ENCODE measurements at places on chromosomes 6 and 20. TPM values are rescaled to one million over a fixed set of nuclear protein-coding genes. Genes with fewer than 3 reads are reported as not detected.

DNA sequence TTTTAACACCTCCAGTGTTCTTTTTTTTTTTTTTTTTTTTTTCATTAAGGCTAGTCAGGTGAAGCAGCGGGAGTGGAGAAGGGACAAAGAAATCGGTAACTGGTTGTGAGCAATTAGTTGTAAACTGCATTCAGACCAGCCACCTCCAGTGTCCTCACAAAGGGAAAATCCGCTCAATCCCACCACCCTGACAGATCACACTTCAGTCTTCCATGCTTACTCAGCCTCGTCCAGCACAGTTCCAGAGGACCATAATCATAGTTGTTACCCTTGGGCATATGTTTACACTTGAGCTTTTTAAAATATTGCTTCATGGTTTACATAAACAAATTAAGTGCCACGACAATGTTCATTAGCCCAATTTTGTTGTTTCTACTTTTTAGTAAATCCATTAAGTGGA, 10.2 kb downstream of the DYNLRB1 start:
- DNase-seq = no peak

- DNase-seq = no peak
Measured at GRCh38 chr6:168415993-168416530, 24.9 kb upstream of the SMOC2 start.

DNA sequence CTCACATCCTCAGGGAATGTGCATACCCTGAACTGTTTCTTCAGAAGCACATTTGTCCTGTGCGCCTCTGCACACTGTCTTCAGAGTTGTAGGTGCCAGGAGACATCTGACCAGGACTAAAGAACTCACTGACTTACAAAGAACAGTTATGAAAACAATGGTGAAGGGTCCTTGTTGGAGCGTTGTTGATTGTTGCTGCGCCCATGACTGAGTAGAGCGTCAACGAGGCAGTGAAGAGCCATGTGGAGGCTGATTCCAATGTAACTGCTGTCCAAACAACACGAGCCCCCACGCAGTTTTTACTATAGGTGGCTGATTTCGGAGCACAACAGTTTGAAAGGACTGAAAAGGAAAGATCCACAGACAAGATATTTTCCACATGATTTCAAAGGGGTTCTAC, 380.3 kb downstream of the CDH26 start:
- no peak for DNase-seq

GRCh38 chr20:48697845-48698491, 129.8 kb downstream of the PREX1 start:
- no peak for DNase-seq

PHACTR3 gene
- 0.62 TPM for polyA plus RNA-seq

FAM110A gene
- polyA plus RNA-seq = 6.9 TPM

All from urinary bladder (tissue), 4 donors.